ENCODE measurements at places on chromosomes 7 and 10.
A peak's percentile ranks its signal among the peaks of the same experiment; 100 is the strongest.

GRCh38 chr10:14477408-14477710 is 146.6 kb upstream of the FRMD4A start:
- no peak for DNase-seq

DNA sequence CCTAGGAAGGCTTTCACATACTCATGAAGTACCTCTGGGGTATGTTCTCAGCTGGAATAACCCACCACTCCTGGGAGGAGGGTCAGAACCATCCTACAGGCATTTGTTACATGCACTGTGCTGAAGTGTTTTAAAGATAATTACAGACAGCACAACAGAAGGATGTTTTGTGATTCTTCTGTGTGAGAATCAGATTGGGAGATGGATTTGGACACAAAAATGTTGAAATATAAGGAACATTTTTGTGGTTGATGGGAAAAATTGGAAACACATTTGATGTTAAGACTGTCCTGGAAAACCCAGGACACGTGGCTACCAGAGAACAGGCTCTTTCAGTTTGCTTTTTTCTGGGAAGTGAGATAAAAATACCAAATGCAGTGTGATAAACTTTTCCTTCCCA is 61.4 kb downstream of the BICC1 start:
- DNase-seq: no peak

- no peak for DNase-seq
Observed at GRCh38 chr10:95784279-95784913, 28.4 kb downstream of the ENTPD1 start.

DNA sequence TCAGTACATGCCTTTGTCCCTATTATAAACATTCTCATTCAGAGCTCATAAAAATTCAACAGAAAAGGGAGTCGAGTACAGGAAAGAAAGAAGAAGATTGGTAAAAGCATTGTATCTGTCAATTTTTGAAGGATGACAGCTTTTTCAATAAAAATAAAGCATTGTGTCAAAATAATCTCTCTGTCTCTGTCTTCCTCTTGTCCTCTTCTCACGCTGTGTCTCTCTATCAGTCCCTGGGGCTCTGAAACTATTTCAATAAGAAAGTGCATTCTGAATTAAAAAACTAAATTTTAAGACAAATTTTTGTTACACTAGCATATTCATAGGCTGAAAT is 248.4 kb downstream of the TNS3 start:
- no peak for DNase-seq

GRCh38 chr7:96538632-96539031 is 171.0 kb downstream of the SEM1 start:
- no peak for DNase-seq

- DNase-seq: no peak
Observed at GRCh38 chr7:21624320-21624719, 81.5 kb downstream of the DNAH11 start.

GRCh38 chr10:89427629-89428028 is 13.3 kb downstream of the IFIT5 start:
- DNase-seq: no peak

GRCh38 chr7:95725205-95725604 is 47.1 kb upstream of the DYNC1I1 start:
- DNase-seq: no peak

DNA sequence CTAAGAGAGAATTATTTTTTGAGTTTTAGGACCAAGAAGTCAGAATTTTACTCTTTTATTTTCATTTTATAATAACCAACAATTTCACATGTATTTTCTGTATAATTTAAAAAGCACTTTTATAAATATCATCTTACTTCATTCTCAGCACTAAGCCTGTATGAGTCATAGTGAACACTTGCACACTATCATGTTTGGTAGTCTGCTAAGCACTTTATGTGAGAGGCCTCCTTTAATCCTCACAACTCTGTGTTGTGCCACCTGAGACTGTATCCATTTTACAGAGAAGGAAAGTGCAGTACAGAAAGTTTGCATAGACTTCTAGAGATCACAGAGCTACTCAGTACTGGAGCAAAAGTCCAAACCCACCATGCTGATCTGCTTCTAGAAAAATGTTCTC is 939.6 kb downstream of the NRG3 start:
- DNase-seq: no peak

- DNase-seq: no peak
Observed at GRCh38 chr10:988667-989545, 672 bp downstream of the GTPBP4 start.

DNA sequence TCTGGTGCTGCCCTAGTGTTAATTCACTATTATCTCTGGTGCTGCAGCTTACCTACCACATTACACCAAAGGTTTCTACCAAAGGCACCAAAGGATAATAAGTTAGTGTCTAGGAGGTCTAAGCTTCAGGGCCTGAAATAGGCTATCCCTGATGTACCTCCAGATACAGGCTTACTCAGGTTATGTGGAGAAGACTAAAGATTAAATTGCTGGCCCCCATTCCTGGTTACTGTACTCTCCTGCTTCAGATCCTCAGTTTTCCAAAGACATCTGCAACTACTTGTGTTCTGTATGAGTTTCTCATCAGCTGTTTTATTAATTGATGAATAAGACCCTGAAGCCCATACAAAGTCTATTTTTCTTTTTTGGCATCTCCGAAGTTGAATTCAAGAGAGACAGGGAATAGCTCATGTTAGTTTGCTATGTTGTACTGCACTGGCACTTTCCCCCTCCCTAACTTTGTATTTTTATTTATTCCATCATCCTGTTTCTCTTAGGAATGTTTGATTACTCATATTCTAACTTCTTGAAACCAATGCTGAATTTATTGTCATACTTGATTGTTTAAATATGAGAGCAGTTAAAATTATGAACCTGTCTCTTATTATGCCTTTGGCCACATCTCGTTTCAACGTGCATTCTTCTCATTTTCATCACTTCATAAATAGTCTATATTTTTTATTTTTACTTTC is 85.9 kb downstream of the PON1 start:
- no peak for DNase-seq

- peak; percentile 53 for DNase-seq
Observed at GRCh38 chr10:71694567-71694968, 25.0 kb downstream of the C10orf105 start.

- no peak for DNase-seq
Observed at GRCh38 chr7:158992759-158993158, 136.4 kb downstream of the DYNC2I1 start.

DNA sequence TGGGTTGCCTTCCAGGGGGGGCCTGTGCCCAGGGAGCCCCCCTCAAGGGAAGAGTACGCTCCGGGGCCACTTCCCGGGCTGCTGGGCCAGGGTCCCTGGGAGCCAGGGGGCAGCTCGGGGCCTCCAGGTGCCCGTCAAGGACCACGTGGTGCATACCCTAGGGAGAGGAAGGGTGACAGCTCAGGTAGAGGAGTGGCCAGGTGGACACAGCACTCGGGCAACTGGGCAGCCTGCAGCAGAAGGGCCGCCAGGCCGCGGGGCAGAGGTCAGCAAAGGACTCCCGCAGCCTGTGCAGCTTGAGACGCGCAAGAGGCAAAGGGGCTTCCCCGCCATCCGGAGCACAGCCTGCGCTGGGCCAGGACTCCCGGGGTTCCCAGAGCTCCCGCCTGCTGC is 26.4 kb downstream of the AP5Z1 start:
- DNase-seq: no peak

DNA sequence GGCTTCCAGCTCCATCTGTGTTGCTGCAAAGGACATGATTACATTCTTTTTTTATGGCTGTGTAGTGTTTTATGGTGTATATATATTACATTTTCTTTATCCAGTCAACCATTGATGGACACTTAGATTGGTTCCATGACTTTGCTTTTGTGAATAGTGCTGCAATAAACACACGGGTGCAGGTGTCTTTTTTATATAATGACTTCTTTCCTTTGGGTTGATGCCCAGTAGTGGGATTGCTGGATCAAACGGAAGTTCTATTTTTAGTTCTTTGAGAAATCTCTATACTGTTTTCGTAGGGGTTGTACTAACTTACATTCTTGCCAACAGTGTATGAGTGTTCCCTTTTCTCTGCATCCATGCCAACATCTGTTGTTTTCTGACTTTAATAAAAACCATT is 189.7 kb downstream of the ACTR3B start:
- no peak for DNase-seq

- peak; percentile 34 for DNase-seq
Observed at GRCh38 chr7:26348234-26348851, 56.7 kb downstream of the SNX10 start.

DNA sequence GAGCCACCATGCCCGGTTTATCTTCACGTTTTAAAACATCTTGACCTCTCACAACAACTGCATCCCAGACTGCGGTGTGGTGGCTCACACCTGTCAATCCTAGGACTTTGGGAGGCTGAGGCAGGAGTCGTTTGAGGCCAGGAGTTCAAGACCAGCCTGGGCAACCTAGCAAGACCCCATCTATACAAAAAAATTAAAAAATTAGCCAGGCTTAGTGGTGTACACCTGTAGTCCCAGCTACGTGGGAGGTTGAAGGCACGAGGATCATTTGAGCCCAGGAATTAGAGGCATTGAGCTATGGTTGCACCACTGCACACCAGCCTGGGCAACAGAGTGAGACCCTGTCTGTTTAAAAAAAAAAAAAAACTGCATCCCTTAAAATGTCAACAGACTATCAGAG is 20.2 kb downstream of the TNRC18 start:
- no peak for DNase-seq

GRCh38 chr7:132080467-132080866 is 495.8 kb downstream of the PLXNA4 start:
- no peak for DNase-seq

DNA sequence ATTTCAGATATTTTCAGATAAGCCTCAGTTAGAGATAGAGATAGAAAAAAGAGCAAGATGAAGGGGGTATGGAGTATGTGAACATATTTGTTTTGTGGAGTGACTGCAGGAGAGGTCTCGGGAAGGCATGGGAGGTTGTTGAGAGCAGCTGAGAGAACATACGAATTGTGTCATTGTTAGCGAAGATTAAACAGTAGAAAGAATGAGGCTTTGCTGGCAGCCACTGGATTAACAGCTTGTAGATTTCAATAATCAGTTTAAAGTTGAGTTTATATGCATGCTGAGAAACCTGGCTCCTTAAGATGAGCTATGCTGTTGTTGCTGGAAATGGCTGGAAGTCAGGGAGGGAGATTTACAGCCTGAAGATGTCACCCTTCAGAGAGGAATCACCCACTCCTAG is 100.9 kb upstream of the SORCS3 start:
- DNase-seq: no peak

DNA sequence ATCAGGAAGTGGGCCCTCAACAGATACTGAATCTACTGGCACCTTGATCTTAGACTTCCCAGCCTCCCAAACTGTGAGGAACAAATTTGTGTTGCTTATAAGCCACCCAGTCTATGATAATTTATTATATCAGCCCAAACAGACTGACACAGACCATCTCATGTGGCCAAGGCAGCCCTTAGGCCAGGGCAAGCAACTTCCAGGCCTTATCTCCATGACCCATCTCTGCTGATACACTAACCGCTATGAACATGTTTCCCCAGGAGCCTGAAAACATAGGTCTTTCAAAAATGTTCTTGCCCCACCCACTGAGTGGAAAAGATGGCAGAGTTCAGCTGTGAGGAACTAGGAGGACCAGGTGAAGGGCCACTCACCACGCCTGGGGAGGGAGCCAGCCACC is 3.2 kb upstream of the BLOC1S2 start:
- no peak for DNase-seq

DNA sequence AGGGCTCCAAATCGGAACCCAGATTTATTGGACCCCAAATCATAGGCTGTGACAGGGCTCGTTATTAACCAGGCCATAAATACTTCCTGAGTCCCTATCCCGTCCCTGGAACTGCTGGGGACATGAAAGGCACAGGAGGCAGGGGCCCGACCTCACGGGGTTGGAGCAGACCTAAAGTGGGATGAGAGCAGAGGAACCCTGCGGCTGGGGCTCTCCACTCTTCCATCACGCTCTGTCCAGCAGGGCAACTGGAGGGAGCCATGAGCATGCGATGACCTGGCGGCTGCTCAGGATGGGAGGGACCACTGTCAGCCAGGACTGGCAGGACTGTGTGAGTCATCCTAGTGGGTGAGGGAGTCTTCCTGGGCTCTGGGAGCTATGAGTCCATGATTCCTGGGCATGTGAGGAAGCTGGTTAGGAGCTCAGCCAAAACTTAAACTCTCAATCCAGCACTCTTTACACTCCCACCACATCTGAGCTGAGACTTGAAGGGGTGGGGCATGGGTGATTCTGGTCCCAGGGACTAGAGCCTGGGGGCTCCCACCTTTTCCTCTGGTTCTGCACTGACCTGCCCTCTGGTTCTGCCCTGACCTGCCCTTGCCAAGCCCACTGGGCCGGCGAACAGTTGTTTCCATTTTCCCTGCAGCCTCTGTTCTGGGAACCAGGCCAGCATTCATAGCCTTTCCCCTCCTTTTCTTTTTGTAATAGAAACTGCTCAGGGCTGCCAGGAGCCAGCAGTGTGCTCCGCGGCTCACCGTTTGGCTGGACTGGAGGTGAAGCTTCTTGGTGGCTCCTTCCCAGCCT is 47.1 kb downstream of the SYPL1 start:
- peak; percentile 77 for DNase-seq

- no peak for DNase-seq
Observed at GRCh38 chr7:149205690-149206381, 10.5 kb downstream of the ZNF282 start.

DNA sequence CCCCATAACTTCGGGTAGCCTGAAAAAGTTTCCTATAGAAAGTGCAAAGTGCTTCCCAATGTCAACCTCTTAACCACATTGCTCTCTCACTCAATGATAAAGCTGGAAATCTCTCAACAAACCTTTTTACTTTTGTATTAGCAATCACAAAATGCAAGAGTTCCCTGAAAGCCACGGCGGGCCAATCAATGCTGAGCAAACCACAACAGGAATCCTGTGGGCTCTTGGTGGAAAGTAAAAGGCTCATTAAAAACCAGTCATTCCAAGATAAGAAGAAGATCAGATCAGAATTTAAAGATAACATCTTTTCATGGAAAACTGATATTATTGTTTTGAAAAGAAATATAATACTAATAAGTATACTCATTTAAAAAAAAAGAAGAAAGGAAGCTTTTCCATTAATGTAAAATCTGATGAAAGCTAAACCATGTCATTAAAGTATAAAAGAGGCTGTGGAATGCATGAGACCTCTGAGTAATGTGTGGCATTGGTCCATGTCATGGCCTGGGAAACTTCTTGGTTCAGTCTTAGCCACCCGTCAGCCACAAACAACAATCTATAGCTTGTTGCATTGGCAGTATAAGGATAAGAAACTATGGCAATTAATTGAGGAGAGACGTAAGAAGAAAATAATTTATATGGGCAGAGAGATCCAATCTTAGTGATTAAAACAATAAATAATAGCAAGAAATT is 1066.1 kb upstream of the SORCS1 start:
- no peak for DNase-seq

- DNase-seq: peak; percentile 52
Observed at GRCh38 chr7:27148756-27149641, 1.4 kb upstream of the HOXA6 start.

- no peak for DNase-seq
Observed at GRCh38 chr10:11598712-11599397, 12.6 kb downstream of the USP6NL start.

GRCh38 chr7:151897951-151898686 is 21.2 kb upstream of the PRKAG2 start:
- DNase-seq: no peak

DNA sequence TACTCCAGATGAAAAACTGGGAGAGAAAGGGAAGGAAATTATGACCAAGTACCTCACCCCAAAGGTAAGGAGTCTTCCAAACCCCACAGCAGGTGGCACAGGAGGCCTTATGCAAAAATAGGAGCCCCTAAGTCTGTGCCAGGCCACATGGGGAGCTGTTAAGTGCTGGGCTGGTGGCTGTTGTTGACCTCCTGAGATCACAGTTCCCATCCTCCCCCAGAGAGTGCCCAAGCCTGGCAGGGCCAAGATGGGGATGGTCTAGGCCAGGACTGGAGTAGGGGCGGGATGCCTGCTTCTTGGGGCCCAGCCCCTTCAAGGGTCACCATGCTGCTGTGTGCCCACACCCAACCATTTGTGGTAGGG is 145.8 kb downstream of the RGS10 start:
- no peak for DNase-seq
